ENCODE measurements at places on chromosomes 7 and 10.

DNA sequence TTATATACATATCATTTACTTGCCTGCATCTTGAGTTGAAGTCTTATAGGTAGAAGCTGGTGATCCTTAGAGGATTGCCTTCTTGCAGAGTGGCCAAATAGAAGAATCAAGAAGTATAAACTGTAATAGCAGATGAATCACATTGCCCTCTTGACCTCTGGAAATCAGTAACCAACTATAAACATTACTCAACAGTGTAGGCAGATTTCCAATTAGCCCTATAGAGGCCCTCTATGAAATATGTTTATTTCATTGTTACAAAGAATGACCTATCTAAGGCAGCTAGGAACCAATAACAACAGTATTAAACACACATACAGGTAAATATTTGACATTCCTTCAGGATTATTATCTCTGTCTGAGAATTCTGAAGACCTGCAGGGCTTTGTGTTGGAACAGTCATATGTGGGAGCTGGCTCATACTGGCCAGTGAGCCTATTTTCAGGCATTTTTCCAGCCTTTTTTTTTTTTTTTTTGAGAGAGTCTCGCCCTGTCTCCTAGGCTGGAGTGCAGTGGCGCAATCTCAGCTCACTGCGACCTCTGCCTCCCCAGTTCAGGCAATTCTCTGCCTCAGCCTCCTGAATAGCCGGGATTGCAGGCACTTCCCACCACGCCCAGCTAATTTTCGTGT is 7.2 kb upstream of the SRI start:
- DNase-seq = no peak

- DNase-seq = no peak
These were observed 494.3 kb downstream of the AUTS2 start for GRCh38 chr7:70092314-70093204.

DNA sequence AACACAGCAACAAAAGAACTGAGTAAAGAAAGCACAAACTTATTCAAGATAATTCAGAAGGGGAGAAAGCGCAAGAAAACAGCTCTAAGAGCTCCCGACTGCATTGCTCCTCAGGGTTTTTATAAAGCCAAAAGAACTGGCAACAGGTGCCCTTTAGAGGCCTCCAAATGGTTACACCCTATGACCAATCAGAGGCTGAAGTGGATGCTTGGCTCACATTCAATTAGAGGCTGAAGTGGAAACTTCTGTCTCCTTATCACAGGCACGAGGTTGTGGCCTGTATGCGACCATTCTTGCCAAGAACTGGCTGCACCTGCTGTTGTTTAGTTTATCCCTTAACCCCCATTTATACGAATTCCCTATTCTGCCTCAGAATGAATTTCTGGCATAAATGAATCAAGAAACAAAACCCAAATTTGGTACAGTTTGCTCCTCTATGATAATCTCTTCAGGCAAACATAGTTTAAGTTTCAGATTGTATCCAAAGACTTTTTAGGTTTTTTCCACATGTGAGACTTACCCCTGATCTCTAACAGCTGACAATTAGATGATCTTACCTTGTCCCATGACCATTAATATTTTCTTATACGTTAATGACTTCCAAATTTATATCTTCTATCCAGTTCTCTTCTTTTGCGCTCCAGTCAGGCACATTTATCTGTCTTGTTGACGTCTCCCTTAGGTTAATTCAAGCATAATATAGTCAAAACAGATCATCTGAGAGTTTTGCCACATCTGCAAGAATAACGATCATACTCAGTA is 504.8 kb downstream of the NXPH1 start:
- peak; percentile 57 for DNase-seq

GRCh38 chr10:32167450-32167849 is 111.2 kb upstream of the KIF5B start:
- no peak for DNase-seq

GRCh38 chr7:132625651-132626050 is 49.4 kb upstream of the PLXNA4 start:
- DNase-seq = no peak

DNA sequence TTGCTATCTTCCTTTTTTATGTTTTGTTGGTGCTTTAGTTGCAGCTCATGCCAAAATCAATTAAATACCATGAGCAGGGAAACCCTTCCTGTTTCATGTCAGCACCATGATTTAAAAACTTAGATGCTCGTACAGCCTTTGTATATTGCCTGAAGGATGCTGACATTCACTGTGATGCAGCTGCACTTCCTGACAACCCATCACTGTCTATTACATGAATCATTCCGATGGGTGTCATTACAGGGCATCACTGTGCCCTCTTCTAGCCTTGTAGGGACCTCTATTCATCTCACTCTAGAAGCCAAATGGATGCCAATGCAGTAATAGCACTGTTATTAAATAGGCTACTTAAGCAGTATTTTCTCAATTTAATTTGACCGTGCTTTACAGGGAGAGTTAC is 18.3 kb upstream of the ITGB1 start:
- no peak for DNase-seq

- DNase-seq = no peak
These were observed 375.9 kb downstream of the NXPH1 start for GRCh38 chr7:8809320-8809719.

DNA sequence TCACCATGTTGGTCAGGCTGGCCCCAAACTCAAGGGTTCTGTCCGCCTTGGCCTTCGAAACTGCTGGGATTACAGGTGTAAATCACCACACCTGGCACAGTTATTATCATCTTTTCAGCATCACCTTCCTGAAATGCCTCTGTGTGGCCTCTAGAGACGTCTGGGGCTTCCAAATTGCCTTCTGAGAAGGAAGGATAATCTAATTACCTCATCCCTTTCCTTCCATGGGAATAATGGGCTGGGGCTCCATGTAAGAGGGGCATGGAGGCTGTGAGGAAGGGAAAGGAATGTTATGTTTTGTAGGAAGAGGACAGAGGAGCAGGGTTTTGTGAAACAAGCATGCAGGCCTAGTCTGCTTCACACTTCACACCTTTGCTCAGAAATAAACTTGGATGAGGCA is 22.2 kb upstream of the PODXL start:
- no peak for DNase-seq
